Right lobe of liver (tissue), 6 donors: ENCODE measurements at places on chromosomes 3 and 15.
A peak's percentile ranks its signal among the peaks of the same experiment; 100 is the strongest.

GRCh38 chr15:43518197-43518761, 871 bp downstream of the MAP1A start:
- DNase-seq, result no peak

DNA sequence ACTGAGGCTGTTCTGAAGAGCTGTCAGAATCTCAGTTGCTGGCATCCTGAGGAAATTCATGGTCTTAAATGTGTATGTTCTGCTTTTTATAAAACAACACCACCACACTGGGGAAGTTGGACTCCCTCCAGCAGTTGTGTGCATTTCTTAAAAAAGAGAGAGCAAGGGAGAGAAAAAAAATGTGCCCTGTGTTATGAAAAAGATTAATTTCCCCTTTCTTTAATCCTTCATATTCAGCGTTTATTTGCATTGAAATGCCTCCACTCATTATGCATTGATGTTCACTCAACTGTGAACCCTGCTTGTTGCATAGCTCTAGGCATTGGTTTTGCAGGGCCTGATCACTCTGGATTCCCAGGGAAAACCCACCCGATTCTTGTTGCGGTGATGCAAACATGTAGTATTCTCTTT, 4.4 kb upstream of the ZNF609 start:
- no peak for DNase-seq

DNA sequence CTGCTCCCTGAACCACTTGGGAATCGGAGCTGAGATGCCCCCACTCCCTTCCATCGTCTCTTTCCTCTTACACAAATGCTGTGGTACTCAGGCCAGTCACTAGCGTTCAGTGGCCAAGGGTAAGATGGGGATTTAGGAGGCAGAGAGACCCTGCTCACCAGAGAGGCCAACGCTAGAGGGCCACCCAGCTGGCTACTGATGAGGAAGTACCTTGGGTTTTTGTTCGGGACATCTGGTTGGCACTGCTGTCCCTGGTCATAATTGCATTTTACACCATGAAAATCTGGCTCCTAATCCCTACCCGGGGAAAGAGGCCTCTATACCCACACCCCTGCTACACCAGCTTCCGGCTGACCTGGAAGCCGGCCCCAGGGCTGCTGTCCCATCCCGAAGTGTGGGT, 7.7 kb downstream of the MAP6D1 start:
- no peak for DNase-seq

- DNase-seq, result peak; percentile 5
Measured at GRCh38 chr15:31471731-31472430, 145.2 kb downstream of the KLF13 start.

- no peak for DNase-seq
Measured at GRCh38 chr3:48475188-48475587, 28.7 kb downstream of the ATRIP start.

- no peak for DNase-seq
Measured at GRCh38 chr3:16668776-16669545, 63.7 kb upstream of the DAZL start.

- DNase-seq, result no peak
Measured at GRCh38 chr15:61762676-61763075, 297.6 kb downstream of the VPS13C start.

- DNase-seq, result no peak
Measured at GRCh38 chr3:152942366-152942765, 107.4 kb downstream of the P2RY1 start.

- no peak for DNase-seq
Measured at GRCh38 chr3:106208967-106209366, 340.2 kb upstream of the CBLB start.

GRCh38 chr3:9257092-9257491, 7.6 kb upstream of the SRGAP3 start:
- no peak for DNase-seq

DNA sequence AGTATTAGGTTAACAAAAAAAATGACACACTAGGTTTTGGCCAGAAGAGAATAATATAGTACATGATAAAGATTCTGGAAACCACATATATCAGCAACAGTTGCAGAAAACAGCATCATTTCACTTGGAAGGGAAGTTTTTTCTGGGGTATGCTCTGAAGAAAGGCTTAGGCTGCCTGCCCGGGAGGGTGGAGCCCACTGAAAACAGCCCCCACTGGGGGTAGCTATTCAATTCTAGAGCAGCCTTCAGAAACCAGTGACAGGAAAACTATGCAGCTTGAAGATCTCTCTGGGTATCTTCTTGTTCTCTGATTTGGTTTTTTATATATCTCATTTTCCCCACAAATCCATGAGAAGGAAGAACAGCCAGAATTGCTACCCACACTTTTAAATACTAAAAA, 43.2 kb downstream of the ZMAT3 start:
- no peak for DNase-seq
